Motor neuron (in vitro differentiated cells): ENCODE measurements at places on chromosomes 2 and 18. TPM values are rescaled to one million over a fixed set of nuclear protein-coding genes. Genes with fewer than 3 reads are reported as not detected.

Gene DNAJC5G
- not detected in 2 replicates for total RNA-seq

Gene ALPI
- 0.18 and 0.58 TPM in 2 replicates for total RNA-seq

Gene RUFY4
- 0.05 and 0.21 TPM in 2 replicates for total RNA-seq

Gene RAX
- 0.41 and 1.1 TPM in 2 replicates for total RNA-seq

Gene EMILIN1
- total RNA-seq = 1.4 and 1.5 TPM in 2 replicates

Gene CXCR1
- not detected in 2 replicates for total RNA-seq

Gene PXDN
- 0.84 and 1.2 TPM in 2 replicates for total RNA-seq

Gene ITGB6
- 0.07 TPM in 1 of 2 replicates, not detected in the other for total RNA-seq

Gene IL1RN
- 0.21 TPM in 1 of 2 replicates, not detected in the other for total RNA-seq

Gene DHRS9
- total RNA-seq = 0.05 TPM in 1 of 2 replicates, not detected in the other

Gene RAD51AP2
- 0.14 and 0.21 TPM in 2 replicates for total RNA-seq

Gene SLC5A7
- 2.0 and 2.8 TPM in 2 replicates for total RNA-seq

Gene CIB4
- 1.00 and 1.2 TPM in 2 replicates for total RNA-seq

Gene CHRNG
- 1.7 and 2.4 TPM in 2 replicates for total RNA-seq

Gene DSG4
- total RNA-seq = not detected in 2 replicates

Gene MOCOS
- total RNA-seq = 1.4 TPM in 2 replicates

Gene MC2R
- total RNA-seq = 0.17 and 0.75 TPM in 2 replicates

Gene CNGA3
- total RNA-seq = 4.6 and 5.0 TPM in 2 replicates

Gene IAH1
- total RNA-seq = 48.7 and 50.7 TPM in 2 replicates

Gene RAB31
- total RNA-seq = 2.8 and 3.8 TPM in 2 replicates

Gene TLX2
- total RNA-seq = 1.5 and 2.0 TPM in 2 replicates

Gene POTEC
- total RNA-seq = 0.19 TPM in 1 of 2 replicates, not detected in the other

Gene RAB10
- 110 and 114 TPM in 2 replicates for total RNA-seq

Gene CREG2
- 5.1 and 6.0 TPM in 2 replicates for total RNA-seq

Gene KIAA2012
- total RNA-seq = 0.46 and 0.48 TPM in 2 replicates

Gene IL1B
- 0.26 TPM in 1 of 2 replicates, not detected in the other for total RNA-seq

Gene YES1
- total RNA-seq = 38.5 and 43.8 TPM in 2 replicates

Gene OSBPL1A
- total RNA-seq = 24.2 and 26.0 TPM in 2 replicates

Gene TMEM169
- 31.1 and 33.3 TPM in 2 replicates for total RNA-seq

Gene UGT1A5
- total RNA-seq = 1.2 TPM in 1 of 2 replicates, not detected in the other

Gene RNASEH1
- total RNA-seq = 24.6 and 25.6 TPM in 2 replicates

Gene LONRF2
- 12.9 and 14.1 TPM in 2 replicates for total RNA-seq

Gene ZNF407
- 11.8 and 12.2 TPM in 2 replicates for total RNA-seq

Gene IHH
- total RNA-seq = 0.21 TPM in 1 of 2 replicates, not detected in the other

Gene STPG4
- total RNA-seq = 0.38 and 0.66 TPM in 2 replicates

Gene MC5R
- 0.50 TPM in 1 of 2 replicates, not detected in the other for total RNA-seq

Gene FKBP1B
- total RNA-seq = 43.2 and 44.6 TPM in 2 replicates

Gene FLACC1
- total RNA-seq = 0.26 and 1.0 TPM in 2 replicates

Gene CCDC141
- 0.15 TPM in 1 of 2 replicates, not detected in the other for total RNA-seq

Gene KCNS3
- 0.74 and 1.1 TPM in 2 replicates for total RNA-seq

Gene NYAP2
- 7.6 and 7.9 TPM in 2 replicates for total RNA-seq

Gene KCNE4
- total RNA-seq = 22.7 and 23.7 TPM in 2 replicates
